GM23248 (cell line): ENCODE measurements at places on chromosomes 6 and 20. TPM values are rescaled to one million over a fixed set of nuclear protein-coding genes. Genes with fewer than 3 reads are reported as not detected.

The OR2J3 gene
- not detected in 2 replicates for total RNA-seq

DNA sequence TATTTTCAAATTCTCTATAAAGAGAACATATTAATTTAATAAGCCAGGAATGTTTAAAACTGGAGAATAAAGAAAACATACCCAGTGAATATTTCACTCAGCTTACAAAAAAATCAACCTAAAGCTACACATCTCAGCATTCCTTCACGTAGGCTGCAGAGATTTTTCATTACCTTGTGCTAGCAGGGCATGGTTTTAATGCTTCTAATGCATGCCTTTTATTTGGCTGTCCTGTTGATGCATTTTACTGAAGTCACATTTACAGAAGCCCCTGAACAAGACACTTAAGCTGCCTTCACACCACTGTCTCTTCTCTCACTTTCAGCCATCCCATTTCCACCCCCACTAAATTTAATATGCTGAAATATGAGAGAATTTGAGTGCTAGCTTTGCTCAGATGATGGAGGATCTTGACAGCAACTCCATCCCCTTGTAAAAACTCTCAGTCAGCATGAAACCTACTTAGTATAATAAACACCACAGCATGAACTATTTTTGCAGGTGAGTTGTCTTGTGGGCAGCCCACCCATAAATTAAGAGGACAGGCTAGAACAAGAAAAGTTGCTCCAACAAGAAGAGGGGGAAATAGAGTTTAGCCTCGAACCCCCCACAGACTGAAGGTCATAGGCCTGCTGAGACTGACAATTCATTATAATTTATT lies 159.4 kb downstream of the SIM1 start:
- DNase-seq, result no peak

- DNase-seq, result peak; percentile 94
These were observed 55.0 kb upstream of the VSX1 start for GRCh38 chr20:25136643-25137559.

DNA sequence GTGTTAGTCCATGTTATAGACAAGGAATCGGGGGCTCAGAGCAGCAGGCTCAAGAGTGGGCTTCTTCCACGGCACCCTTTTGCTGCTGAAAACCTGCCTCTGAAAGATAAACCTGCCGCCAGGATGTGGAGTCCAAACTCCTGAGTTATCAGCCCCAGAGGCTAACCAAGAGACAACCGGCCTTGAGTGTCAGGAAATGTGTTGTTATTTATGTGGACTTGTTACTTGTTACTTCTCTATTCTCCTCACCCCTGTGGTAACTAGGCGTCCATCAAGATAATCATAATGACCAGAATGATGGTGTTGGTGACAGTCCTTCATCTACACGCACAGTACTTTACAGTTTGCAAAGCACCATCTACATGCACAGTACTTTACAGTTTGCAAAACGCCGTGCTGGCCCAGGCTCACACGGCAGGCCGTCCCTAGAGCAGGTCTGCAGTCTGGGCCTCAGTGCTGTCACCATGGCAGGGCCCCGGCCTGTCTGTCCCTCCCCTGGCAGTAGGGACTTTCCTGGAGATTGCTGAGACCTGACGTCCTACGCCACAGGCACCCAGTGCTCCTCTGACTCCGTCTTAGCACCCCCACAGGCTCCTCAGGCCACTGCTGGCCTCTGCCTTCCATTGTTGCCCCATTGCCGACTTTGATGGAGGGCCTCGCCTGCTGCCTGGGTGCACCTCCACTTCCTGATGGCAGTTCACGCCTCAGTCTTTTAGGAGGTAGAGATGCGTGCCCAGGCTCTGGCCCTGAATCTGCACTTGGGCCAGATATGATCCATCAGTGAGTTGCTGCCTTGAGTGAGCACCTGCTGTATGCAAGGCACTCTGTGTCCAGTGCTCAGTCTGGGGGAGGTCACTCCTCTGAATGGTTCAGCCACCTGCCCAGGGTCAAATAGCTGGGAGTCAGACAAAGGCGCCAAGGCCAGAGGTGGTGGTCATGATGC lies 9.1 kb upstream of the BPIFB4 start:
- DNase-seq, result no peak

The SPTLC3 gene
- 1.1 and 5.5 TPM in 2 replicates for total RNA-seq

- no peak for DNase-seq
These were observed 1.5 kb downstream of the BAK1 start for GRCh38 chr6:33578588-33579011.

The TP53TG5 gene
- total RNA-seq, result not detected in 2 replicates

The KIF6 gene
- total RNA-seq, result 0.22 and 0.51 TPM in 2 replicates

DNA sequence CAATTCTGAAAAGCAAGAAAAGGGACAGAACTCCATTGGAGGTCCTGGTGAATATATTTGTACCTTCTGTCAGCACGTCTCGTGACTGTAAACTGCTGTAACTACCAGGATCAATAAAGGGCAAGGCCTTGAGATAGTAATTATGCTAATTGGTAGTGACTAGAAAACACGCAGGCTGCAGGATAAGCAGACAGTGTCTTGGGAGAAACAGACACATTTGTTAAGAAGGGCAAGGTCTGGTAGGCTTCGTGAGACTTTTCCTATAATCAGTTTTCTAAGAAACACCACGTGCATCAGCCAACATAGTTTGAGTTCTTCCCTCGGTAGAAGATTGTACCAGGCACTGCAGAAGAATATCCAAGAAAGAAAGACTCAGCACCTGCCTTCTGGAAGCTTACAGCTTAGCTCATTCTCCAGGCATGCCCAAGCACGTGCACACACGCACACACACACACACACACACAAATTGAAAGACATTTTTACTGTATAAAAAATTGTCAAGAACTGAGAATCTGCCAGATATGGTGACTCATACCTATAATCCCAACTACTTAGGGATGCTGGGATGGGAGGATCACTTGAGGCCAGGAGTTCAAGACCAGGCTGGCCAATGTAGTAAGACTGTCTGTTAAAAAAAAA lies 167.0 kb upstream of the SASH1 start:
- DNase-seq, result peak; percentile 17

GRCh38 chr6:74041420-74041819 lies 345.4 kb downstream of the CD109 start:
- no peak for DNase-seq

DNA sequence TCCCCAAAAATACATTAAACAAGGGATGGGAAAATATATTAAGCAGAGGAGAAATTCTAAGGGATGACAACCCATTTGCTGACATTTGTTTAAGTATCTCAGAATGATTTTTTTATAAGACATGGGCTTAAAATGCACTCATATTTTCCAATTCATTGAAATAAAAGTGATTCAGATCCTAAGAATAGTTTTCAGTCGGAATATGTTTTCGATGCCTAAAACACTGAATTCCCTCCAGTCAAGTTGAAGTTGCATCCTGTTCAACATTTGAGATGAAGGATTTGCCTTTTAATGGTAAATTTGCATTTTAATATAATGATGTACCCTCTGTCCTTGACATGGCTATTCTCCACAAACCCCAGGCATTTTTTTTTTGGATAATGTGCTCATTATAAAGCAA lies 79.3 kb downstream of the PTCHD4 start:
- DNase-seq, result peak; percentile 14
